ENCODE measurements at places on chromosomes 12 and 14.

DNA sequence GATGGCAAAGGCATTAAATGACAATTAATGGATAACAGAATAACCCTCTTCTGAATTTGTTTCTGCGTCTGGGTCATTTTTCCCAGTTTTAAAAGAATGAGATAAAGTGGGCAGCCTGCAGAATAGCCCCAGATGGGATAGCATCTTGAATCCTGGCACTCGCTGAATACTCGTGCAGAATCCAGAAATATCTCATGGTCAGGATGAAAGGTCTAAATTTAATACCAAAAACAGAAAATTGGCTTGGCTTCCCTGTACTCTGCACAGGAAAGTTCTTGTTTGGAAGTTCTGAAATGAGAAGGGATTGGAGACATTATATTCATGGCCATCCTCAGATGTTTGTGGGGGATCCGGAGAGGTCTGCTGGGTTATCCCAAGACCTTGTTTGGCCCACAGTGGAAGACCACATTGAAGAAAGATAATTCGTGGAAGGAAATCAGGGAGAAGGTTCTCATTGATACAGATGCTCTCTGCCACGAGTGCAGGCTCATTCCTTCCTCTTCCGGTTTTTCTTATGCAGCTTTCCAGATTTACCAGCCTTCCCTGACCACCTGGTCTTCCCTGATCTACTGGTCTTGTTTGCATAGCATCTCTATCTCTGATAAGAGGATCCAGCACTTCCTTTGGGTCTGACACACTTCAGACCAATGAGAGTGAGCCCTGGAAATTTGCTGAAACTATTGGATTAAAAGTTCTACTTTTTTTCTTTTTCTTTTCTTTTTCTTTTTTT lies 6.0 kb upstream of the IFT81 start:
- no peak for DNase-seq

DNA sequence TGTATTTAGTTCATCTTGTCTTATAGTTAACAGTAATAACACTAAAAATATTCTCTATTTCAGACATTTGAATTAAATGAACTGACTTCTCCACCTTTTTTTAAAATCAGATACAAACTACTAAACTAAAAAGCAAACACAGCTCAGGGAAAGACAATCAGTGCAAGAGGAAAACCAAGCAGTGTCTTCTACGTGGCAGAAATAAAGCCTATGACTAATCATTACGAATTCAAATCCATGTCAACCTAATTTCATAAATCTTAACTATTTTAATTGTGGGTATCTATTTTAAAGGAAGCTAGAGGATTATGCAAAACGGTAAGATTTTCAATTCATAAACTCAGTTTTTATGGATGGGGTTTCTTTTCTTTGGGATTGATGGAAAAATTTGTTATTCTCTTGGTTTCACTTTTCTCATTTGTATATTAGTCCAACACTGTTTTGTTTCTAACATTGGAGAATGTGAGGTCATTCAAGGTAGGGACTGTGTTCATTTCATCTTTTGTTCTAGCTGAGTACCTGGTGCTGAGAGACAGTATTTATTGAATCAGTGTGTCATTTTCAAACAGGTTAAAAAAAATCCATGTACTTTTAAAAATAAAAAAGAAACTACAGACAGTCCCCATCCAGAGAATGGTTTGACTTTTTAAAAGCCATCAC lies 12.8 kb upstream of the PALS1 start:
- no peak for DNase-seq

- no peak for DNase-seq
Measured at GRCh38 chr14:31611778-31612433, 50.7 kb downstream of the NUBPL start.

DNA sequence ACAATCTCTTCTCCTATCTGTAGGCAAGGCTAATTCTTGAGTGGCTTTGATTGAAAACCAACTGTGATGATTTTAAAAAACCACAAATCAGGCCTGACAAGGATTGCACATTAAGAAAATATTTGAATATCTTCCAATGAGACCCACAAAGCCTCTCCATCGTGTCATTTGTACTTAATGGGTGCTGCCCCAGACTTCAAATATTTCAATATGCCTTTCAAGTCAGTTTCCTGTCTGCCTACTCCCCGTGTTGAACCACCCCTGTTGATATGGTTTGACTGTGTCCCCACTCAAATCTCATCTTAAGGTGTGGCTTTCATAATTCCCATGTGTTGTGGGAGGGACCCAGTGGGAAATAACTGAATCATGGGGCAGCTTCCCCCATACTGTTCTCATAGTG lies 159.7 kb upstream of the EGLN3 start:
- DNase-seq, result no peak

DNA sequence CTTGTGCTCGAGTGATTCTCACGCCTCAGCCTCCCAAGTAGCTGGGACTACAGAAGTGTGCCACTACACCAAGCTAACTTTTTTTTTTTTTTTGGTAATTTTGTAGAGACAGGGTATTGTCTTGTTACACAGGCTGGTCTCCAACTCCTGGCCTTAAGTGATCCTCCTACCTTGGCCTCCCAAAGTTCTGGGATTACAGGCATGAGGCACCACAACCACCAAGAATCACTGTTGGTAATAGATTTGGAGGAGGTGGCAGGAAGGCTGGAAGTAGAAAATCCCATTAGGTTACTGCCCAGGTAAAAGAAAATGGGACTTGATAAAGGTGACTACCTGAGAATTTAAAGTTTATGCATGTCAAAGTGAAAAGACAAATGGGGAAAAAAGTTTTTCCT lies 1.4 kb upstream of the CDCA4 start:
- no peak for DNase-seq

DNA sequence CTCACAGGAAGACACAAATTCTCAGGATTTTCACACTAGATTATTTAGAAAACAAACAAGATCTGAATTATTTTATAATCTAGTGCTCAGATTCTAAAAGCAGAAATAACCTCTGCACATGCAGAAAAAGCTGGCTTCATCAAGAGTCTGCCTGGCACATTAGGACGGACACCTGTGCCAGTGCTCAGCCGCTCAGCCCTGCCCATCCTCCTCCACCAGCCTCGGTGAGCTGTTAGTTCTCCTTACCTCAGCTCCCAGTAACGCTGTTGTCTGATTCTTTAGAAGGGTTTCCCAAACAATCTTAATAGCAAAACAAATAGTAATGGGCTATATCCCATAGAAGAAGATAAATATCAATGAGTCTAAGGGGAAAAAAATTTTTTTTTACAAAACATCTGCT lies 27.7 kb downstream of the DUSP16 start:
- DNase-seq, result no peak

DNA sequence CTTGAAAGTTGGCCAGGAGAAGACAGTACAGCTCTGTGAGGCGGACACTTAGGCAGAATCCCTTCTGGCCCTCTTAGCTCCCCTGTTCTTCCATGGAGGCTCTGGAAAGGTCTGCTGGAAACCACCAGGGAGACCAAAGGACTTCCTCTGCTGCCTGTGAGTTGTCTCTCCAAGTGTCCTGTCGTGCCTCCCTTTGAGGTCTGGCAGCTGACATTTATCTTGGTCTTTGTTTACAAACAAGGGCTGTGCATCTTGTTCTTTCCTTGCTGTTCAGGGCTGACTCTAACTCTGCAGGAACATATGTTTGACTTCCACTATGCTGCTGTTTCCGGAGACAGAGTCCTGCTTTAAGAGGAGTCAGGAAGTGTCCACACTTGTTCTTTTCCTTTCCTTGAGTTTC lies 159.9 kb upstream of the FRMD6 start:
- DNase-seq, result no peak

DNA sequence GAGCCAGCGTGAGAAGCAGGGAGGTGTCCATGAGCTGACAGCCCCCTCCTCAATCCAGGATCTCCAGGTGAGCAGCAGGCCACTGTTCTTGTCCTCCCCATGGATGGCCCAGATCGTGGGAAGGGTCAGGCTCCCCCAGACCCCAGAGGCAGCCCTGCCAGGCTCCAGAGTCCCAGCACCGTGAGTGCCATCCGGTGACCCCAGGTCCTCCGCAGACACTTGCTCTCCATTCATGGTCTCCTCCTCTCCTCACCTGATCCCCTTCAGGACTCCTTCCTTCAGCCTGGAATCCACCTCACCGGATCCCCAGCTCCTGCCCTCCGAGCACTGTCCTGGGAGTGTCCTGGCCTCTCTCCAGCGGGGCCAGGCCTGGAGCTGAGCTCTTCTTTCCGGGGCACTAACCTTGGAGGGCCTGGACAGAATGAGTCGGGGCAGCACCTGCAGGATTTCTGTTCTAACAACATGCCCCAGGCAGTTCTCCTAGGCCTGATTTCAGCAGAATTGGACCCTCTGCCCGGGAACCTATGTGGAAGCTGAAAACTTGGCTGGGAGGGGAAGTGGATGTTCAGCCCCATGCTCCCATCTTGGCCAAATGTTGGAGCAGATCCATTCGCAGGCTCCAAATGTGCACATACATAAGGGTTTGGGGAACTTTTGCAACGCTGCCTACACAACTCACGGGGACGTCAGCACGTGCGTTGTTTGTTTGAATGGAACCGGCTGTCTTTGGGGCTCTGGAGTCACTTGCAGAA lies 341.6 kb upstream of the SFSWAP start:
- no peak for DNase-seq

- DNase-seq, result no peak
Measured at GRCh38 chr12:23895792-23896218, 53.7 kb downstream of the SOX5 start.

GRCh38 chr14:30058401-30058800 lies 130.8 kb upstream of the PRKD1 start:
- DNase-seq, result no peak

DNA sequence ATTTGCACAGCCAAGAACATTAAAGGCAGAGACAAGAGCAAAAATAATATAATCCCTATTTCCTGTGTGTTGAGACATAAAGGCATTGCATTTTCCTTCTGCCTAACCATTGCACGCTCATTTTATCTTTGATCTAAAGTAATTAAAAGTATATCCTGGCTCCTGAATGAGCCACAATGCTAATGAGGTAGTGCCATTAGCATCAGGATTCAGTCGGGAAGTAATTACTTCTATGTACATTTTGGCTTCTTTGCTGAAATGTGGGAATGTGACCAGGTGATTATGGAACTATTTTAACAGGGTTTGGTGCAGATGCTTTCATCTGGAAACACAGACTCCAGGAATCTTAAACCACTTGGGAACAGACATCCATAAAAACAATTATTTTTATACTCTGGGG lies 77.4 kb downstream of the TMTC1 start:
- DNase-seq, result no peak

- no peak for DNase-seq
Measured at GRCh38 chr12:70254846-70255245, 11.6 kb downstream of the CNOT2 start.

DNA sequence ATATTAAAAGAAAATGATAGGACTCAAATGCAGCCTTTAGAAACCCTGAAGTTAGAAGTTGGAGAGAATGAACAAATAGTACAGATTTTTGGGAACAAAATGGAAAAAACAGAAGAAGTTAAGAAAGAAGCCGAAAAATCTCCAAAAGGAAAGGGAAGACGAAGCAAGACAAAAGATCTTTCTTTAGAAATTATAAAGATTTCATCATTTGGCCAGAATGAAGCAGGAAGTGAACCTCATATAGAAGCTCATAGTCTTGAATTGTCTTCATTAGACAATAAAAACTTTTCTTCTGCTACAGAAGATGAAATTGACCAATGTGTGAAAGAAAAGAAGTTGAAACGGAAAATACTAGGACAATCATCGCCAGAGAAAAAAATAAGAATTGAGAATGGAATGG lies 31.4 kb upstream of the TOMM20L start:
- no peak for DNase-seq

DNA sequence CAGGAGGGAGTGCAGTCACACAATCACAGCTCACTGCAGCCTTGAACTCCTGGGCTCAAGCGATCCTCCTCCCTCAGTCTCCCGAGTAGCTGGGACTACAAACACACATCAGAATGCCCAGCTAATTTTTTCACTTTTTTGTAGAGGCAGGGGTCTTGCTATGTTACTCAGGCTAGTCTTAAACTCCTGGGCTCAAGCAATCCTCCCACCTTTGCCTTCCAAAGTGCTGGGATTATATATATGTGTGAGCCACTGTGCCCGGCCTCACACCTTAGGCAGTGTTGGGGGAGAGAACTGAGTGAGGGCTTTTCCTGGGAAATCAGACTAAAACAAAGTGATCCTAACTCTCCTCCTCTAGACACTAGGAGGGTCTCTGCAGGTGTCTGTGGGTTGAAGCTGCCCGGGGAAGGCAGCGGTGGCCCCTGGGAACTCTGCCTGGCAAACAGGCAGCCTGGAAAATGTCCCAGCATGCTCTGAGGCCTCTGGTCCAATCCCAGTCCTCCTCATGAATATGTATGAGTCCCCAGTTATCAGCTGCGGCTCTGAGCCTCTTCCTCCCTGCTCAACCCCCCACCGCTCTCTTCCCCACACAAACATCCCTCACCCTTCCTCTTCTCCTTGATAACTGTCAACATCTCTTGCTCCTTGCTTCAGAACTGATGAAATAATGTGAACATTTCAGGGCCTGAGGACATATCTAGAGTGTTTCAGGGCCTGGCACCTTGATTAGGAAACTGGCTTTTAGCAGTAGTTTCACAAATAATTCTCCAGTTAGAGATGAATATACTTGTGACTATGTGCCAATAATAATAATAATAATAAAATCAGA lies 7.9 kb upstream of the NAA25 start:
- no peak for DNase-seq

DNA sequence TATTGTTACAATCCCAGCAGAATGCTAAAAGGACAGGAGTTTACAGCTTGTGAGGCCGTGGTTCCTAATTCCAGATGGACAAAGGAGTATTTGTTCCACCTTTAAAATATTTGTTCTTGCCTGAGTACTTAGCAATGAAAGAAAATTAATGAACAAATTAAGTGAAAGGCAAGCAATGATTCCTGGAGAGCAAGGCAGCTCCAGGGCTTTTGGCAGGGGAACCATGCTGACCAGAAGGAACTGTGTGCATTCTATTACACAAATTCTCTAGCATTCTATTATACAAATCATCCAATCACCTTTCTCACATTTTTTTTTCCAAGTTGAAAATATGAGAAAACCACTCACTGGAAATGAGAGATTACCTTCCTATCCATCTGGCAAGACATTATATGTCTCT lies 1.8 kb upstream of the BMAL2 start:
- no peak for DNase-seq

GRCh38 chr12:132583736-132584135 lies 26.6 kb downstream of the LRCOL1 start:
- no peak for DNase-seq

- no peak for DNase-seq
Measured at GRCh38 chr12:98149270-98149669, 366.1 kb upstream of the TMPO start.

Measured in stimulated activated CD4-positive, alpha-beta T cell treated with anti-CD3 and anti-CD28 coated beads, Interleukin-12 subunit alpha, Interleukin-12 subunit beta, amount 100 ng/mL, for 24 hours (primary cell).